ENCODE measurements at places on chromosomes 2 and 18.

GRCh38 chr2:175874291-175874690 is 127.8 kb downstream of the LNPK start:
- no peak for DNase-seq
- peaks cover 14% of the 10 kb centered on the region for H3K27me3 ChIP-seq
- no peak overlapping the region for H3K4me3 ChIP-seq
- H3K27ac ChIP-seq: no peak overlapping the region
- H3K36me3 ChIP-seq: no peaks in the 10 kb centered on the region

DNA sequence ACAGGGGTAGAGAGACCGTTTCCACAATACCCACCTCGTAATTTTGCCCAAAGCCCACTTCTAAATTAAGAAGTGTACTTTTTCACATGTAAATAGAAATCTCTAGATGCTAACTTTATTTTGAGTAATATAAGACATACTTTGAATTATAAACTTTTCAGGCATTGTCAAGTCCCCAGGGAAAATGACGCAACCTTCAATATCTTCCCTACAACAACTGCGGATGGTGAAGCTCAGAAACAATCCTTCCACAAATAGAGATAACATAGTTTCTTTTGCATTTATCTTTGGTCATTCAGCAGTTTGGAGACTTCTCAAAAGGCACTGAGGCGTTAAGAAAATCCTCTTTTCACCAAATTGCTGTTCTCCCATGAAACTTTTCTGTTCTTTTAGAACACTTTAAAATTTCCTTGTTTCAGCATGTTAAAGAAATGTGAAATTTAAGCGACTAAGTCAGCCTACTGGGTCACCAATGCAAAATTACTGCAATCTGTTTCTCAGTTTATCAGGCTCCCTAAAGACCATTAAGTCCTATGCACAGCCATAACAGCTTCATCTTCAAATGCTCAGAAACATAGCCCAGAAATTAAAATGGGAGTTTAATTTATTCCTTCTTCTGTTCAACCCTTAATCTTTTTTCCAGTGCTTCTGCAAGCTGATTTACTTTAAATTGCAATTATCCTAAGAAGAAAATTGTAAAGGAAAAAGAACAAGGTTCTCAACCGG is 118.3 kb upstream of the DNAJC10 start:
- DNase-seq: no peak
- no peaks in the 10 kb centered on the region for H3K27me3 ChIP-seq
- H3K4me3 ChIP-seq: no peak overlapping the region

DNA sequence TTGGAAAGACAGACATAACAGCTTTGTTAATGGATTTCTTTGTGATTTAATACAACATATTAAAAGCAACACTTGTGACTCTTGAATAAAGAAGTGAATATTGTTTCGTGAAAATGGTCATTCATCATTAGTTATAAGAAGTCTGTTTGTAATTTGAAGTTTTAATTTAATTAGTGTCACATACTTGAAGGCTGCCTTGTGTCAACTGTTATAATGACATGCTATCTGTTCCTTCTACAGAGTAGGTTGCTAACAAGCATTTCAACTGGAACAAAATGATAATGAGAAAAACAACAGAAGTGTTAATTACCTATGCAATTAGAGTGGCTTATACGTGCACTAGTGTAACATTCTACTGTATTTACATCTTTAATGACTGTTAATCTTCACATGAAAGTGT is 624.7 kb downstream of the LRP1B start:
- no peak overlapping the region for H3K4me3 ChIP-seq
- no peaks in the 10 kb centered on the region for H3K27me3 ChIP-seq
- H3K36me3 ChIP-seq: no peaks in the 10 kb centered on the region
- H3K4me1 ChIP-seq: peaks cover 6% of the 10 kb centered on the region
- H3K27ac ChIP-seq: no peak overlapping the region
- DNase-seq: no peak

GRCh38 chr18:7740821-7741220 is 173.7 kb downstream of the PTPRM start:
- H3K36me3 ChIP-seq: peaks cover 18% of the 10 kb centered on the region
- H3K4me1 ChIP-seq: peaks cover 20% of the 10 kb centered on the region
- H3K4me3 ChIP-seq: no peak overlapping the region

- no peak for DNase-seq
- H3K27me3 ChIP-seq: peaks cover 25% of the 10 kb centered on the region
- H3K4me1 ChIP-seq: peaks cover 28% of the 10 kb centered on the region
- H3K4me3 ChIP-seq: no peak overlapping the region
These were observed 27.1 kb downstream of the PCARE start for GRCh38 chr2:29047083-29047845.

DNA sequence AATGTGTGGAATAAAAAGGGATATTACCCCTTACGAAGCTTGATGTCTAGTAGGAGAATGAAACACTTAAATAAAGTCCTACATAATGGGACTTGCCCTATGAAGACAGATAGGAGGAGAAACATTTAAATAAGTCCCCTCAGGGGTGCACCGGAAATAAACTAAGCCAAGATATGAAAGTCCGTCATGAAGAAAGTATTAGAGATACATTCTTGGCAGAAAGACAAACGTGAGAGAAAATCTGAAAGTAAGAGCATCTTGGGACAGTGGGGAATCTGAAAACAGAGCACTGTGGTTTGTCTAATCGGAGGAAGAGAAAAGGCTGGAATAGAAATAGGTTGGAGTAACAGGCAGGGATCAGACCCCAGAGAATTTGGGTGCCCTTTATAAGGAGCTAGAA is 516.9 kb upstream of the DSEL start:
- no peaks in the 10 kb centered on the region for H3K36me3 ChIP-seq
- peaks cover 5% of the 10 kb centered on the region for H3K27me3 ChIP-seq
- no peak overlapping the region for H3K4me3 ChIP-seq
- no peaks in the 10 kb centered on the region for H3K4me1 ChIP-seq
- no peak overlapping the region for H3K27ac ChIP-seq
- no peak for DNase-seq

GRCh38 chr18:79540904-79541282 is 138.7 kb upstream of the CTDP1 start:
- no peak for DNase-seq
- H3K27me3 ChIP-seq: peaks cover 27% of the 10 kb centered on the region
- H3K27ac ChIP-seq: no peak overlapping the region
- no peak overlapping the region for H3K4me3 ChIP-seq

DNA sequence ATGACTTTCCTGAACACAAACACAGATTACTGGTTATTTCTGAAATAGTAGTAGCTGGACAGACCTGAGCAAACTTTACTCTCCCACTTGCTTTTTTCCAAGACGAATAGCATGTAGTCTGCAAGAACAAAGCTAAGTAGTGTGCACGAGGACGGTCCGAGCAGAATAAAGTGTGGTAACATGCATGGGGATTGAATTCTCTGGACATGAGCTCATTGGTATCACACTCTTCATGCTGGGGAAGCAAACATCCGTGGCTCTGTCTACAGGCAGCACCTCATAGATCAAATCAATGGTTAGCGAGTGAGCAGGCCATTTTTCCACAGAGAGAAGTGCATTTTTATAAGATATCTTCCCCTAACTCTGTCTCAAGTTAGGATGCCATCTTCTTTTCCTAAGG is 164.8 kb upstream of the STK17B start:
- H3K36me3 ChIP-seq: peaks cover 4% of the 10 kb centered on the region
- H3K27ac ChIP-seq: no peak overlapping the region
- H3K4me1 ChIP-seq: no peaks in the 10 kb centered on the region
- H3K27me3 ChIP-seq: no peaks in the 10 kb centered on the region
- DNase-seq: no peak

- peaks cover 4% of the 10 kb centered on the region for H3K4me1 ChIP-seq
- no peaks in the 10 kb centered on the region for H3K27me3 ChIP-seq
- no peak for DNase-seq
- no peak overlapping the region for H3K4me3 ChIP-seq
- no peaks in the 10 kb centered on the region for H3K36me3 ChIP-seq
These were observed 466.7 kb upstream of the FSHR start for GRCh38 chr2:49621016-49621415.

GRCh38 chr2:120189189-120189588 is 34.0 kb downstream of the TMEM185B start:
- H3K4me1 ChIP-seq: no peaks in the 10 kb centered on the region
- H3K4me3 ChIP-seq: no peak overlapping the region
- peaks cover 7% of the 10 kb centered on the region for H3K27me3 ChIP-seq
- no peak overlapping the region for H3K27ac ChIP-seq
- DNase-seq: no peak
- H3K36me3 ChIP-seq: peaks cover 24% of the 10 kb centered on the region

- H3K27ac ChIP-seq: peak overlapping the region; percentile 66
- no peak overlapping the region for H3K4me3 ChIP-seq
- H3K27me3 ChIP-seq: peaks cover 7% of the 10 kb centered on the region
- peaks cover 84% of the 10 kb centered on the region for H3K4me1 ChIP-seq
These were observed 102.8 kb downstream of the SMAD7 start for GRCh38 chr18:48847807-48848486.

DNA sequence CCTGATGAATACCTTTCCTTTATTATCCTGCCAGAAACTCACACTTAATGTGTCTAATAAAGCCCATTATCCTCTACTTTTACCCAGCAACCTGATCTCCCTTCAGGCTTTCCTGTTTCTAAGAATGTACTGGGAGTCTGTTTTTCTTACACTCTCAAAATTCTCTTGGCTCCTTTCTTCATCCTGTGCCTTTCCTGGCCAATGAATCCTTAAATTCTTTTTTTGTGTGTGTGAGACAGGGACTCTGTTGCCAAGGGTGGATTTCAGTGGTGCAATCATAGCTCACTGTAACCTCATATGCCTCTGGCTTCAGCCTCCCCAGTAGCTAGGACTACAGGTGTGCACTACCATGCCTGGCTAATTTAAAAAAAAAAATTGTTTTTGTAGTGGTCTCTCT is 72.7 kb downstream of the MAP2 start:
- no peak overlapping the region for H3K27ac ChIP-seq
- H3K27me3 ChIP-seq: peaks cover 3% of the 10 kb centered on the region
- no peak overlapping the region for H3K4me3 ChIP-seq
- DNase-seq: no peak
- H3K4me1 ChIP-seq: peaks cover 8% of the 10 kb centered on the region

- H3K27me3 ChIP-seq: peaks cover 3% of the 10 kb centered on the region
- H3K4me3 ChIP-seq: no peak overlapping the region
- H3K36me3 ChIP-seq: peaks cover 14% of the 10 kb centered on the region
- no peak overlapping the region for H3K27ac ChIP-seq
- peaks cover 5% of the 10 kb centered on the region for H3K4me1 ChIP-seq
These were observed 15.9 kb downstream of the KLHL41 start for GRCh38 chr2:169525434-169525833.

GRCh38 chr2:234146087-234146826 is 95.8 kb downstream of the SPP2 start:
- H3K27ac ChIP-seq: peak overlapping the region; percentile 87
- DNase-seq: no peak
- peaks cover 70% of the 10 kb centered on the region for H3K4me1 ChIP-seq
- no peak overlapping the region for H3K4me3 ChIP-seq

- DNase-seq: no peak
- H3K36me3 ChIP-seq: peaks cover 6% of the 10 kb centered on the region
- H3K27me3 ChIP-seq: peaks cover 5% of the 10 kb centered on the region
These were observed 26.9 kb downstream of the NCKAP5 start for GRCh38 chr2:133541376-133541775.

- H3K4me3 ChIP-seq: no peak overlapping the region
- H3K27ac ChIP-seq: no peak overlapping the region
- peaks cover 42% of the 10 kb centered on the region for H3K4me1 ChIP-seq
These were observed 31.9 kb downstream of the ADI1 start for GRCh38 chr2:3487432-3487831.

DNA sequence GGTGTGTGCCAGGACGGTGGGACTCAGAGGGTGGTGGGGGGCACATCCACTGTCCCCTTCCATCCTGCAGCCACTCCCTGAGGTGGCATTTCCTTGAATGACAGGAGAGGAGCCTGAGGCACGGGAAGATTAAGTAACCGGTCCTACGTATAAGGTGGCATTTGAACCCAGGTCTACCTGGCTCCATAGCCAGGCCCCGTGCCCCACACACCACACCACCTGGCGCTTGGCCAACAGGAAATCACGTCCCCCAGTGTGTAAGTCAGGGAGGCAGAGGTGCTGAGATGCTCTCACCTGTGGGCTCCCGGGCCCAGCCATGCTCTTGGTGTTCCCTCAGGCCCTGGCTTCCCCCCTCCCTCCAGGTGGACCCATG is 53.7 kb downstream of the HPCAL1 start:
- no peak for DNase-seq
- no peaks in the 10 kb centered on the region for H3K36me3 ChIP-seq
- H3K27me3 ChIP-seq: peaks cover 7% of the 10 kb centered on the region
- H3K4me3 ChIP-seq: no peak overlapping the region

DNA sequence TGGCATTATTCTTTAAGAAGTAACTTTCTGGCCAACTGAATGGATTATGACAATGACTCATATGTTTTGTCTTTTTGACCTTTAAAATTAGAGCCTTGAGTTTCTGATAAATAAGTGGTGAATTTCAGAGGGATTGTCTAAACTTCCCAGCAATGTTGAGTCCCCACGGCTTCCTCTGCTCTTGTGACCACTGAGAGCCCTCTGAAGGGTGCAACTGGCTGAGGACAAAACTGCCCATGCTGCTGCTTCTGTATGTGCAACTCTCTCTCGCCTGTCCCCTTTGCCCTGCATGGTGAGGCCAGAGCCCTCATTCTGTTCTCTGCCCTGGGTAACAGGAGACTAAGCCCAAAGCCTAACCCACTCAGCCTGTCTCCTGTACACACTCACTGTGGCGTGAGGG is 52.7 kb upstream of the SLC14A1 start:
- peak overlapping the region; percentile 78 for H3K27ac ChIP-seq
- no peaks in the 10 kb centered on the region for H3K36me3 ChIP-seq
- peaks cover 18% of the 10 kb centered on the region for H3K27me3 ChIP-seq
- no peak overlapping the region for H3K4me3 ChIP-seq
- no peak for DNase-seq
